ENCODE measurements at places on chromosomes 12 and 14.

- DNase-seq, result peak; percentile 89
Observed at GRCh38 chr12:69157023-69157655, 82.2 kb upstream of the CPSF6 start.

DNA sequence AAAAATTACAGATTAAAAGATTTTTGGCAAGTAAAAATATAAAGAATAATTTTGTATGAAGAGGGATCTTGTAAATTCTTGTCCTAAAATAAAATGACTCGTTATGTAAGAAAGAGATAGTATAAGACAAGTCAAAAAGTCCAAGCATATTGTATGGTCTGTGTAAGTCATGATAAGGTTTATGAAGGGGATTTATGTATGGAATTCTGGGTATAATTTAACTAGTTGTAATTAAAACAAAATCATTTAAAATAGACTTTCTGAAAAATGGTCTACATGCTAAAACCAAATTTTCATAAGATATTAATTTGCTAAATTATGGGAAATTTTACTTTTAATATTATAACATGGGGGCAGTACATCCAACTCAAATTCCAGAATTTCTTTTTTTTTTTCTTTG lies 17.6 kb upstream of the PEX5 start:
- no peak for DNase-seq

DNA sequence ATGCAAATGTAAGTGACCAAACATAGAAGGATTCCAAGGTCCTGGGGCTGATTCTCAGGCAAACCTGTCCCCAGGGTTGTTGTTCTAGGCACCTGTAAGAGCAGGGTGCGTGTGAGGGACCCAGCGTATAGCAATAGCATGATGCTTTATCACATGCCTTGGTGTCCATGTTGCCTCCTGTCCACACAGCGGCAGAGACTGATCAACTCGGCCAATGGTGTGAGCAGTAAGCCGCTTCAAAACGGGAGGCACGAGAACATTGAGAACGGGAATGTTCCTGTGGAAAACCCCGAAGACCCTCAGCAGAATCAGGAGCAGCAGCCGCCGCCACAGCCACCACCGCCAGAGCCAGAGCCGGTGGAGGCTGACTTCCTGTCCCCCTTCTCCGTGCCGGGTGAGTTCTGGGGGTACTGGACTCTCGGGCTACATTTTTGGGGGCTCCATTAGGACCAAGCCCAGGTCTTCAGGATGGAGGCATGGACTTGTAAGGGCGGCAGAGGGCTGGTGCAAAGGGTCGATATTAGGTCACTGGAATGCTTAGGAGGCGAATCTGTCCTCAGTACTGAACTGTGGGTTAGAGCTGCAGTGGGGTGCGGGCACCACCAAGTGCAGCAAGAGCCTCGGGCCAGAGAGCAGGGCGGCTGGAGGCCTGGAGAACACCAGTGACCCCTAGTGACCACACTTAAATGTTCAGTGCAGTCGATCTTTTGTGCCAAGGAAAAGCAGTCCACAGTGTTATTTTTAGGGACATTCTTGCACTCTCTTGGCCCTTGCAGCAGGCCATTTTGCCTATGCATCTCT lies 57.2 kb upstream of the RIN3 start:
- no peak for DNase-seq

GRCh38 chr12:48366131-48366530 lies 15.4 kb upstream of the ZNF641 start:
- DNase-seq, result no peak

GRCh38 chr12:46152456-46152855 lies 116.4 kb downstream of the SLC38A1 start:
- DNase-seq, result no peak

DNA sequence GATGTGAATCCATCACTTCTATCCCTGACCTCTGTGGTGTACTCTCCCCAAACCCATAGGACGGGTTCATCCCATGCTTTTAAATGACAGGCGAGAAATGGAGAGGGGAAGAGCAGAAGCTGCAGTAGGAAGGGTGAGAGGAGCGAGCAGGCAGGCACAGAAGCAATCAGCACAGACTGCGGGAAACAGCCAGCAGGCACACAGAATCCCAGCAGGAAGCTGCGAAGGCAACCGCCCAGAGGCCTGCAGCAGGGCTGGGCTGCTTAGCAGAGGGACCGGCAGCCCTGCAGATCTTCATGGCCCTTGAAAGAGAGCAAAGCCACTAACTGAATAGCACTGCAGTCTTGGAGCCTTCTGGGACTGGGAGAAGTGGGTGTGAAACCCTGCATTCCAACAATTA lies 287.0 kb upstream of the FKBP4 start:
- no peak for DNase-seq

GRCh38 chr12:31246470-31246850 lies 79.5 kb downstream of the SINHCAF start:
- no peak for DNase-seq

DNA sequence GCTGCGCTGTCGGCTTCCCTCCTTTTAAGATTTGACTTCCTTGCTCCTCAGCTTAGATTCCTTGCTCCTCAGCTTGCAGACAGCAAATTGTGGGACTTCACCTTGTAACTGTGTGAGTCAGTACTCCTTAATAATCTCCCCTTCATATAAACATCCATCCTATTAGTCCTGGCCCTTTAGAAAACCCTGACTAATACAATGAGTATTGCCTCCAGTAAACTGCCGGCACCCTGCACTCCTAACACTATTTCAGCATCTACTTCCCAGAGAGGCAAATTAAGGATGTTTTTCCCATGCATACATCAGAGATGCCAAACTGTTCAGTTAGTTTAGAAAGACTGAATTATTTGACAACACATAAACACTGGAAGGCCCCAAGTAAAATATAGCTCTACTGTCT lies 611.3 kb upstream of the TMEM132C start:
- DNase-seq, result no peak

GRCh38 chr12:6428326-6428725 lies 16.4 kb upstream of the CD27 start:
- DNase-seq, result no peak

DNA sequence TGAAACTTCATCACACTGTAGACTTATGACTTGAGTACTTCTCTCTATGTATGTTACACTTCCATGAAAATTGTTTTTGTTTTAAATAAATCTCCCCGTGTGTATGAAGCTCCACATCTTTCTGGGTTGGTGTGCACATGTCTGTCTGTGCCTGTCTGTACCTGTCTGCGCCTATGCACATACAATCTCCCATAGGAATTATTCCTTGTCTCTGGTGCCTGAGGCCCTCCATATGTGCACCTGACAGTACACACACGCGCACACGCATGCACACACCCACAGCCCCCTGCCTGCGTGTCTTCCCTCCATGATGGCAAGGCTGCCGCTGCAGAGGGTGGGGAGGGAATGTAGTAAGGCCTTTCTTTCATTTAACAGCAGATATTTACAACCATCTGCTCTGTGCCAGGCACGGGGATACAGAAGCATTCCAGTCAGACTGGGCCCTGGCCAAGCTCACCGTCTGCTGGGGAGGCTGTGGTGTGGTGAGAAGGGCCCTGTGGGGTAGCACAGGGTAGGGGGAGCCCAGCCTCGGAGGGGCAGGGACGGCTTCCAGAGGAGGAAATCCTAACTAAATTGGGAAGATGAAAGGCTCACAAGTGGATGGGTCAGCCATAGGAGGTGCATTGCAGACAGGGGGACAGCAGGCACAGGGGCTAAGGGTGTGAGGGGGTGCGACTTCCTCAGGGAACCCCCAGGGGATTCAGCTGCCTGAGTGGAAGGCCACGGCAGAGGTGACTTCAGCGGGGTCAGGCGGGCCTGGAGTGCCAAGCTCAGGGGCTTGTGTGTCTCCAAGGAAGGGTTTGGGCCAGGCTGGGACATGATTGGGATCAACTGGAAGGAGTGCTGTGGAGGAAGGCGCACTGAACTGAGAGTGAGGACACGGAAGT lies 26.1 kb downstream of the KRT8 start:
- no peak for DNase-seq

DNA sequence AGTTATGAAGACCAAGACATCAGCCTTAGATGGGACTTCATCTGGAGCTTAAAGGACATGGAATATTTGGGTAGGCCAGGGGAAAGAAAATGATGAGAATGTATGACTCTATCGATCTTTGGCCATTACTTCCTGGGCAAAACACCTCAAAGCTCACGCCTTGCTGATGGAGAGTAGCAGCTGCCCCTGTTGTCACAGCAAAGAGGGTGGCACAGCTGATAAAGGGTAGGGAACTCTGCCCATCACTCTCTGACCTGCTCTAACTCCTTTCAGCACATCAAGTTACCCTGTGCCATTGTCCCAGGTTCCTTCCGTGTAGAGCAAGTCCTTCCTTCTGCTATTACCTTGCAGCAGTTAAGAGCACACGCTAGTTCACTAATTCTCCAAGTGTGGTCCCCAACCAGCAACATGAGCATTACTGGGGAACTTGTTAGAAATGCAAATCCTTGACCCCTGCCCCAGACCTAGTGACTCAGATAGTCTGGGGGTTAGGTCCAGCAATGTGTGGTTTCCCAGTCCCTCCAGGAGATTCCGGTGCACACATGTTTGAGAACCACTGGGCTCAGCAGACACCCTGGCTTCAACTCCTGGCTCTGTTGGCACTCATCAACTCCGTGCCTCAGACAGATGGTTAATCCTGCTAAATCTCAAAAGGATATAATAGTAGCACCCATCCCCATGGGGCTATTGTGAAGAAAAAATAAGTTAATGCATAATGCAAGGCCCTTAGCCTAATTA lies 93.7 kb upstream of the EEA1 start:
- DNase-seq, result no peak

GRCh38 chr14:92680781-92681650 lies 67.4 kb downstream of the LGMN start:
- DNase-seq, result peak; percentile 65

- no peak for DNase-seq
Observed at GRCh38 chr12:53025250-53025649, 19.0 kb downstream of the EIF4B start.

DNA sequence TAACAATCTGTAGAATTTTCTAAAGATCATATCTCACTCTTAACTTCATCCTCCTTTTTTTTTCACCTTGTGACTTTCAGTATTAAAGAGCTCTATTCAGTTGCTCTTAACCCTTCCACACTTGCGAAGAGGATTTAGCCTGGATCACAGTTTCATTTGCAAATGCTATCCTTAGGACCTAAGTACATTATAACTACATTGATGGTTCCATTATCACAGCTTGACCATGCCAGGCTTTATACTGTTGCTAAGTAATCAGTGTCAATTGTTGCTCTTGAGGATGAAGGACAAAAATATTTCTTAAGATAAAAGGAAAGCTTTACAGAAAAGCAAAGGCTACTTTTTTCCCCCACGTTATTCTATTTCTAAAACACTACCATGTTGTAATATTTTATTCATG lies 122.2 kb downstream of the PDZRN4 start:
- no peak for DNase-seq

DNA sequence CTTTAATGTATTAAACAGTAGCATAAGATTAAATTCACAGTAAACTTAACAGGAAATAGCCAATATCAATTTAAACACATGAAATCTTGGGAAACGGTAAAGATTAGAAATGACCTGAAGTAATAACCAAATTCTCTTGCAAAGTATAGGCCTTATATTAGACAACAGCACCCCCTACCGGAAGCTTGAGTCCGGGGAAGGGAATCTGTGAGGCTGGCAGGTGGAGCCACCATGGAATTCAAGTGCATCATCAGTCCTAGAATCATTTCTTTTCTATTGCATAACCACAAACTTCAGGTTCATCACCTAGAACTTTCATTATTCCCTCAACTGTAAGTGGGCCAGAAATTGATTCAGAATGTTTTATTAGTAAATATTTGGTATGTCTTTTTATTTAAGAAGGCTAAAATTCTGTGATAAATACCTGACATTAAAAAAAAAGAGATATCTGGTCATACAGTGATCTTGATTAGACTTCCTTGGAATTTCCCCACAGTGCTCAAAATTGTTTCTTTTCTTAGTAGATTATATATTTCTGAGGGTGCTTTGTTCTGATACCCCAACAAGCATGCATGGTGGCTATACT lies 48.6 kb downstream of the AP5M1 start:
- peak; percentile 41 for DNase-seq

DNA sequence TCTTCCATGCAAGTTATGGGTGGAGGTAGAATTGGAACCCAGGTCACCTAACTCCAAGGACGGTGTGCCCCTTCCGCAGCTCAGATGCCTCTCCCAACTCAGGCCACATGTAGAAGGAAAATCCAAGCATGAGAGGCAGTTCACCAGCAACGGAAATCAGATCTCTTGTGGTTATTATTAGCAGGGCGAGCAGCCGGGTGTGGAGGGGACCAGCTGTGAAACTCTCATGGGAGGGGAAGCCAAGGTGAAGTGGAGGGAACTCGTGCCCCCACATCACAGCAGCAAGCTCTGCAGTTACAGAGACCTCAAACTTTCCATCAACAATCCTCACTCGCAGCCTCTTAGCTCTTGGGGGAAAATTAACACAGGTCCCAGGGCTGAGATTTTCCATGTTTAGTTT lies 79.7 kb downstream of the KSR2 start:
- DNase-seq, result no peak

- DNase-seq, result no peak
Observed at GRCh38 chr14:25828562-25828961, 769.3 kb downstream of the NOVA1 start.

GRCh38 chr14:68349900-68350629 lies 442.8 kb downstream of the ZFP36L1 start:
- no peak for DNase-seq

- DNase-seq, result no peak
Observed at GRCh38 chr12:69662764-69663163, 36.3 kb downstream of the BEST3 start.

DNA sequence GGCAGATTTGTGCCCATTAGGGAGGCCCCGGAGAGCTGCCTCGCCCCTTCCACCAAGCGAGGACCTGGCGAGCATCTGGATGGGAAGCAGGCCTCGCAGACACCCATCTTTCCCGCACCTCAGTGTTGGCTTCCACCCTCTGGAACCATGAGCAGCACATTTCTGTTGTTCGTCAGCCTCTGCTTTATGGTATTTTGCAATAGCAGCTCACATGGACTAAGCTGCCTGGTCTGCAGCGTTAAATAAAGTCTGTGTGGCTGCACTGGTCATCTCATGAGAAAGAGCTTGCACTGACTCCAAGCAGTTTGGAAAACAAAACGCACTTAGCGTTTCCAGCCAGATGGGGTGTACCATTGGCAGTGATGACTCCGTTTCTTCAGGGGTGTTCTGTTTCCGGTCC lies 75.8 kb downstream of the GLT1D1 start:
- DNase-seq, result no peak

DNA sequence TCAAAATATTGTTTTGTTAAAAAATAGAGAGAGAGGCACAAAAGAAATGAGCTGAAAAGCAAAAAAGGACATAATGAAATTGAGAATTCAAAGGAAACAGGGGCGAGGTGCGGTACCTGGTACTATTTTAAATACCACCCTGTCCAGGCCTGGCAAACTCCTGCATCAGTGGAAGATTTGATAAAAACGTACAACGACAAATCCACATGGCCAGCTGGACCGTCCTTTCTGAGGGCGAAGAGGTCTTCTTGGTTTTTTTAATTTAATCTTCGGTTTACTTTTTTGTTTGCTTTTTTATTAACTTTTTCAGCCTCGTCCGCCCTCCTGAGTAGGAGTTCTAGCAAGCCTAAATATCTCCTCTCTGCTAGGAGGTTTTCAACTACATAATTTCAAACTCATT lies 11.9 kb downstream of the BCL11B start:
- no peak for DNase-seq
